ENCODE measurements at places on chromosomes 2 and 18. TPM values are rescaled to one million over a fixed set of nuclear protein-coding genes. Genes with fewer than 3 reads are reported as not detected.
A peak's percentile ranks its signal among the peaks of the same experiment; 100 is the strongest.

The TXNDC2 gene
- not detected for total RNA-seq

The UGT1A5 gene
- not detected for total RNA-seq

The HOXD13 gene
- total RNA-seq, result not detected

The TUBA3D gene
- total RNA-seq, result not detected

The LRATD1 gene
- not detected for total RNA-seq

The ETAA1 gene
- 12.4 TPM for total RNA-seq

The CYP1B1 gene
- not detected for total RNA-seq

The SPC25 gene
- total RNA-seq, result 0.32 TPM

The RPRM gene
- total RNA-seq, result 0.16 TPM

The CENPA gene
- 1.9 TPM for total RNA-seq

The CYRIA gene
- 1.8 TPM for total RNA-seq

The ZSWIM2 gene
- not detected for total RNA-seq

The ST6GAL2 gene
- total RNA-seq, result not detected

The MEIS1 gene
- total RNA-seq, result 0.90 TPM

DNA sequence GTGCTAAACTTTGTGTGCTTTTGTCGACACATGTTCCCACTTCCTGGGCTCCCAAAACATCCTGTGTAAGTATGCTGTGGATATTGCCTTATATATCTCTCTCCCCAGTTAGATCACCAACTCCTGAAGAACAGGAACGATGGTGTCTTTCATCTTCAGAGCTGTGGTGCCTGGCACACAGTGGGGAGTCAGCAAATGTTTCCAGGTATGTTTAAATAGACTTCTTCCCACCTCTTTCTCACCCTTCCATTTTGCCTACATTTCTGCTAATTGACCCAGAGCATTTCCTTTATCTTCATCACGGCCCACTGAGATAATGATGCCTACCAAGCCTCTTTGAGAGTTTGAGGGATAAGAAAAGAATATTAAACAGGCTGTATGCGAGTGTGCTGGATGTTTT lies 60.7 kb downstream of the RND3 start:
- no peaks in the 10 kb centered on the region for H3K27me3 ChIP-seq
- H3K36me3 ChIP-seq, result no peaks in the 10 kb centered on the region
- H3K4me1 ChIP-seq, result no peaks in the 10 kb centered on the region
- no peak for DNase-seq
- no peak overlapping the region for H3K4me3 ChIP-seq

- DNase-seq, result no peak
- no peak overlapping the region for H3K27ac ChIP-seq
- no peaks in the 10 kb centered on the region for H3K4me1 ChIP-seq
- H3K36me3 ChIP-seq, result no peaks in the 10 kb centered on the region
- H3K4me3 ChIP-seq, result no peak overlapping the region
Observed at GRCh38 chr2:118687192-118687591, 160.3 kb downstream of the EN1 start.

DNA sequence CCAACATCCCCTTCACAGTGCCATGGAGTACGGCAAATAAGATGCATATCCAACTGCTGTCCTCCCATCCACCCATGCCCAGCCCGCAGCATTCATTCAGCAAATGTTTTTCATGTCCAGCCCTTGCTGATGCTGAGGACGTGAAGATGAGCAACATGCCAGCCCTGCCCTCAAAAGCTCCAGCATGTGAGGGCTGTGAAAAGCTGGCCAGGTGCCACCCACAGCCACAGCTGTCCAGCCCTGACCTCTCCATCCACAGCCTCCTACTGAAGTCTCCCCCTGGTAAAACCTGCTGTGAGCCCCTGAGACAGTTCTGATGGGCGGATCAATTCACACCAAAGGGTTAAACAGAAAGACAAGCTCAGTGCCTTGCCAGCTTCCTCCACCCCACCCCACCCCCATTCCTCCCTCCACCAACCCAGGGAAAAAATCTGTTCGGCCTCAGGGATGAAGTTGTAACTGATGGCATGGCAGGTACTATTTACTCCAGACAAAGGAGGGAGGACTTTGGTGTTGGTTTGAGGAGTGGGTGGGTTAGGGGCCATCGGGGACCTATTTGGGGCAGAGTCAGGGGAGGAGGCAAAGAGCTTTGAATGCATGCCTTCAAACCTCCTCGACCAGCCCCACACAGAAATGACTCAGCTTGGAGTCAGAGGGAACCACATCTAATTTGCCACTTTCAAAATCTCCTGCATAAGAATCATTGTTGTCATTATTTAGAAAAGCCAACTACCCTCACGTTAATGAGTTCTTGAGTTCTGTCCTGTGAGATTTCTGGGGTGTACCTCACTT lies 4.3 kb downstream of the ZBTB7C start:
- H3K4me1 ChIP-seq, result peaks cover 9% of the 10 kb centered on the region
- no peak for DNase-seq
- no peaks in the 10 kb centered on the region for H3K36me3 ChIP-seq
- no peak overlapping the region for H3K4me3 ChIP-seq
- peaks cover 20% of the 10 kb centered on the region for H3K27me3 ChIP-seq

- no peak overlapping the region for H3K4me3 ChIP-seq
- no peaks in the 10 kb centered on the region for H3K4me1 ChIP-seq
- H3K27me3 ChIP-seq, result no peaks in the 10 kb centered on the region
- no peak for DNase-seq
Observed at GRCh38 chr2:171566057-171566456, 43.8 kb downstream of the CYBRD1 start.

DNA sequence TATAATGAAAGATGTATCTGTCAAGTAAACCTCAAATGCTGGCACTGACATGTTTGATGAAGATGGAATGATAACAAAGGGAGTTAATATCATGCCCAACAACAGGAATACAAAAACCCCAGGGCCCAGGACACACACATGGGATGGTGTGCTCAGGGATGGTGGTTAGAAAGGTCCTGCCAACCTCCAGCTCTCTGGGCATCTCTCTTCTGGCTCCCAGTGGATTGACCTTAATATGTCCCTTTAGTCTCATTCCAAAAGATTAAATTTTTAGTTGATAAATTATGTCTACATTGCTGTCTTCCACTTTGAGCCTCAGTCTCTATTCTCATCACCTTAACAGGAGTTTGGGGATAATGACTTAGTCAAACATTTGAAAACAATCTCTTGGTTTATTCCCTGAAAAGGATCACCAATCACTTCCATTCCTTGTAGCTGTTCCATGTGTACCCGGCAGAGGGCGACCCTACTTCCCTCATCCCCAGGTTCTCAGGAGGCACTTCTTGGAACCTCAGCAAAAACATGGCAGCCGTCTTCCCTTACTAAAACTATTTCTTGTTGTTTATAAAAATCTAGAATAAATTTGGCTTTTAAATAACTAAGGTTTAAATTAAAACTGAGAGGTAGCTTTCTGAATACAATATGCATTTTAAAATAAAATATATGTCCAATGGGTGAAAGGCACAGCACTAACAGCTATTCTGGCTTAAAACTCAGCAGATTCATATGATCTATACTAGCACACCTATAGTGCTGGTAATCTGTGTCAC lies 29.6 kb downstream of the MCEE start:
- H3K27ac ChIP-seq, result no peak overlapping the region
- H3K27me3 ChIP-seq, result no peaks in the 10 kb centered on the region
- no peaks in the 10 kb centered on the region for H3K36me3 ChIP-seq
- no peak for DNase-seq
- H3K4me3 ChIP-seq, result no peak overlapping the region
- no peaks in the 10 kb centered on the region for H3K4me1 ChIP-seq

DNA sequence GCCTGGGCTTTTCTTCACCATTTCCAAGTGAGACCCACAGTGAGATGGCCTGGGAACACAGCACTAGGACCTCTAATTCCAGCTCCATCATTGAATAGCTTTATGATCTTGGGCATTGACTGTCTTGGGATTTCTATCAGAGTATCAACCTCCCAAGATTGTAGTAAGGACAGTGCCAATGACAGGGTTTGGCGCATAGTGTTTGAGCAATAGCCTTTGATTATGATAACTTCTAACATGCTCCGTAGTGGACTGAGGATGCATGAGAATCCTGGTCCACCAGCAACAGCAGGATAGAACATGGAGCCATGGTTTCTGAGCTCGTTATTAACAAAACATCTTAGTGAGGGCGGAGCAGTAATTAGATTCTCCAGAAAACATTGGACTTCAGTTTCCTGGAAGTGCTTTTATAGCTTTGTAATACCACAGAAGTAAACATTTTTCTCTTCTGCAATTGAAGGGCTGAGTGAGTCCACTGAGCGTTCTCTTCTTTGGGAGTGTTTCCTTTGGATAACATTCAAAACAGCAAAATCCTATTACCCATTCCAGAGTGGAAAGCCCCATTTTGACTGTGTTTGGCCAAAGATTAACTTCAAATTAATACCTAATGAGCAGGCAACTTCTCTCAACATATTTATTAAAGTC lies 63.7 kb downstream of the IL1R2 start:
- H3K36me3 ChIP-seq, result no peaks in the 10 kb centered on the region
- no peak overlapping the region for H3K4me3 ChIP-seq
- H3K27ac ChIP-seq, result no peak overlapping the region
- no peaks in the 10 kb centered on the region for H3K4me1 ChIP-seq

- H3K4me1 ChIP-seq, result no peaks in the 10 kb centered on the region
- DNase-seq, result no peak
- H3K4me3 ChIP-seq, result no peak overlapping the region
- no peaks in the 10 kb centered on the region for H3K36me3 ChIP-seq
Observed at GRCh38 chr18:61998957-61999356, 106.2 kb upstream of the RNF152 start.

GRCh38 chr2:121164042-121164441 lies 121.0 kb downstream of the TFCP2L1 start:
- H3K4me3 ChIP-seq, result no peak overlapping the region
- H3K27me3 ChIP-seq, result no peaks in the 10 kb centered on the region

- H3K36me3 ChIP-seq, result peaks cover 55% of the 10 kb centered on the region
- H3K27me3 ChIP-seq, result no peaks in the 10 kb centered on the region
- H3K4me1 ChIP-seq, result no peaks in the 10 kb centered on the region
- no peak overlapping the region for H3K4me3 ChIP-seq
- DNase-seq, result no peak
Observed at GRCh38 chr2:197460649-197461048, 7.3 kb downstream of the COQ10B start.

DNA sequence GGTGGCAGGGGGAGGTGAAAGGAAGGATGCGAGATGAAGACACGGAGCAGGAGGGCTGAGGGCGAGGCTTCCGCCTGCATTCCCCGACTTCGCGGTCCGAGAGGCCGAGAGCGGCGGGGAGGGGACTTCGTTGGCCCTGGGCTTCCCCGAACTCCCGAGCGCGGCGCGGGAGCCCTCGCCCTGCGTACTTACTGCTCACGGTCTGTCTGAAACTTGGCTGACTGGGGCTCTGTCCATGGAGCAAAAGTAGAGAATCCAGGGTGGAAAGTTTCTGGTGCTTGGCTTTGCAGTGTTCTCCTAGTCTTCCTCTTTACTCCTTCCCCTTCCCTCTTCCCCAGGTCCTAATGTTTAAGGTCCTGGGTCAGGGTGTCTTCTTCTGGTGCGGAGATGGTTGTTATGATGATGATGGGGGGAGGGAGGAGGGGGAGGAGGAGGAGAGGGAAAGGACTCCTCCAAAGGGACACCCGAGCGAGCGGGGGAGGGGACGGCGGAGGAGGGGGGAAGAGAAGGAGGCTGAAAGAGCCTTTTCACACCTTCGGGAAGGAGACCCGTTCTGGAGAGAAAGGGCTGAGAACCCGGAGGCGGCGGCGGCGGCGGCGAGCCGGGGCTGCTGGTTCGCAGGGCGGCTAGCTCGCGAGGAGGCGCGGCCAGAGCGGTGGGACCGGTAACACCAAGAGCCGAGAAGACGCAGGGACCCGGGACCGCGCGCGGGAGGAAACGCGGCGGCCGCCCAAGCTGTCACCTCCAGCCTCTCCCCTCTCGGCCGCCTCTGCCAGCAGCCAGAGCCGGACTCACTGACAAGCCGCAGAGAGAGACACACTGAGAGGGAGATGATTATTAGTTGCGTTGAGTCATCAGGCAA lies at the start of gene SATB2:
Gene SATB2 (minus strand): TSS at position 793 of the 862 bp plus-strand sequence. CDS start 1,902 bp downstream, outside the sequence.
- peaks cover 15% of the 10 kb centered on the region for H3K4me1 ChIP-seq
- no peak for DNase-seq
- H3K36me3 ChIP-seq, result no peaks in the 10 kb centered on the region
- H3K27ac ChIP-seq, result no peak within 1 kb of the TSS

- no peak overlapping the region for H3K27ac ChIP-seq
- H3K27me3 ChIP-seq, result no peaks in the 10 kb centered on the region
- no peaks in the 10 kb centered on the region for H3K36me3 ChIP-seq
Observed at GRCh38 chr2:132936791-132937190, 266.8 kb upstream of the LYPD1 start.

DNA sequence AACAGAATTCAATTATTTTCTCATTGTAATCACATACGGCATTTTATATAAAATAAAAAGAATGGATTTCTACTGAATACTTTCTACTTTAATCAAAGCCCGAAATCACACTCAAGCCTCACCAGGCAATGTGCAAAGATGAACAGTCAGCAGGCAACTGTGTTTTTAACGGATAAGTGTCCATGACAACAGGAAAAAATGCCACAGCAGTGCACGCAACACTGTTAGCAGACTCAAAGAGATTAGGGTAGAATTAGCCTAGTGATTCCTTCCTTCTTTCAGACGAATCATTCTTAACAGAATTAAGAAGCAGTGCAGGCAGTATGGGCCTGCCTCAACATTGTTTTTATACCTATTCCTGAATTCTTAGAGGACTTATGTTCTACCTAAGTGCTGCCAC lies 135.6 kb downstream of the CDH2 start:
- no peak overlapping the region for H3K27ac ChIP-seq
- no peaks in the 10 kb centered on the region for H3K4me1 ChIP-seq
- no peaks in the 10 kb centered on the region for H3K36me3 ChIP-seq
- DNase-seq, result no peak
- H3K4me3 ChIP-seq, result no peak overlapping the region

GRCh38 chr2:149020432-149020851 lies 18.1 kb upstream of the LYPD6B start:
- peaks cover 5% of the 10 kb centered on the region for H3K27me3 ChIP-seq
- H3K27ac ChIP-seq, result no peak overlapping the region
- no peaks in the 10 kb centered on the region for H3K36me3 ChIP-seq
- no peak for DNase-seq

- DNase-seq, result no peak
- no peaks in the 10 kb centered on the region for H3K36me3 ChIP-seq
- H3K27me3 ChIP-seq, result no peaks in the 10 kb centered on the region
- H3K27ac ChIP-seq, result no peak overlapping the region
- H3K4me3 ChIP-seq, result no peak overlapping the region
Observed at GRCh38 chr18:6963452-6964097, 154.0 kb downstream of the LAMA1 start.

GRCh38 chr2:150690261-150690660 lies 202.8 kb upstream of the RND3 start:
- no peaks in the 10 kb centered on the region for H3K4me1 ChIP-seq
- no peaks in the 10 kb centered on the region for H3K36me3 ChIP-seq
- no peak for DNase-seq
- no peaks in the 10 kb centered on the region for H3K27me3 ChIP-seq

- peaks cover 55% of the 10 kb centered on the region for H3K36me3 ChIP-seq
- H3K4me1 ChIP-seq, result peaks cover 17% of the 10 kb centered on the region
- peak; percentile 25 for DNase-seq
Observed at GRCh38 chr2:172472446-172473033, 45.2 kb downstream of the ITGA6 start.
